Gastrocnemius medialis (tissue), 4 donors: ENCODE measurements at places on chromosomes 4 and X.

- DNase-seq = no peak
Observed at GRCh38 chr4:37908488-37909331, 17.8 kb downstream of the TBC1D1 start.

- no peak for DNase-seq
Observed at GRCh38 chr4:386708-387105, 49.1 kb downstream of the ZNF141 start.

GRCh38 chr4:185999207-185999606 lies 69.7 kb upstream of the TLR3 start:
- no peak for DNase-seq

DNA sequence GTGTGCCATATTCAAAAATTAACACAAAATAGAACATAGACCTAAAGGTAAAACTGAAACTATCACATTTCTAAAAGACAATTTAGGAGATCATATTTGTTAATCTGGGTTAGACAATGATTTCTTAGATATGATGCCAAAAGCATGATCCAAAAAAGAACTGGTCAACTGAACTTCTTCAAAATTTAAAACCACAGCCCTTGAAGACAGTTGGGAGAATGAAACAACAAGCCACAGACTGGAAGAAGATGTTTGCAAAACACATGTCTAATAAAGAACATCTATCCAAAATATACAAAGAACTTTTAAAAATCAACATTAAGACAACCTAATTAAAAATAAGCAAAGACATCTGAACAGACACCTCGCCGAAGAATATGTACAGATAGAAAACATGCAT lies 19.5 kb downstream of the COMMD8 start:
- no peak for DNase-seq

- no peak for DNase-seq
Observed at GRCh38 chr4:33357121-33357520, 2637.0 kb downstream of the PCDH7 start.

DNA sequence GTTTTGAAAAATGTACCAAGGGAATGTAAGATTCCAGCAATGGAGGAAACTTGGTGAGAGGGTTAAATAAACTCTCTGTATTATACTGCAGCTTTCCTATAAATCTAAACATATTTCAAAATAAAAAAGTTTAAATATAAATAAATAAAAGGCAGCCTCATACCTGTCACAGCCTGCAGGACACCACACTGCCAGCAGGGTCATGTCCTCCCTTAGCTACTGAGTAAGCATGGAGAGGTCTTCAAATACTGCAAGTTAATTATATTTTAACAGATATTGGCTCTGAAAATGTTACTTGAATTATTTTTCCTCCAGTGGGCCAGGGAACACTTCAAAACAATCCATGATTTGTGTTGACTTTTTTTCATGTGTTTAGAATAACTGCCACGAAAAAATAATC lies 852.8 kb upstream of the PCDH7 start:
- DNase-seq = no peak

DNA sequence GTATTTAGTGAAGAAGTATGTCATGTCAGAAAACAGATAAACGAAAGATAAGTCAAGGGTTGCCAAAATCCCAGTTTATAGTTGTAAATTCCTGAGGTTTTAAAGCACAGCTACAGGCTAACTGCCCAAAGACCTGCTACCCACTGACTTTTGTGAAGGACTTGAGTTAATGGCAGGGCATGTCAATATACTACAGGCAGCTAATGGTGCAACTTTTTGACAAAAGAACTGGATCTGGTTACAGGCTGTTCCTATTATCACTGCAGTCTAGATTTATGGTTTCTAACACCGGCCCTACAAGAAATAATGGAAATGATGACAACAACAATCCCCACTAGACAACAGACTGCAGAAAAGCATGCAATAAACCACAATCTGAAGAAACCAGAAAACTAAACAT lies 6.4 kb downstream of the SCML2 start:
- no peak for DNase-seq

GRCh38 chrX:107978707-107979307 lies 3.4 kb downstream of the TEX13B start:
- no peak for DNase-seq

DNA sequence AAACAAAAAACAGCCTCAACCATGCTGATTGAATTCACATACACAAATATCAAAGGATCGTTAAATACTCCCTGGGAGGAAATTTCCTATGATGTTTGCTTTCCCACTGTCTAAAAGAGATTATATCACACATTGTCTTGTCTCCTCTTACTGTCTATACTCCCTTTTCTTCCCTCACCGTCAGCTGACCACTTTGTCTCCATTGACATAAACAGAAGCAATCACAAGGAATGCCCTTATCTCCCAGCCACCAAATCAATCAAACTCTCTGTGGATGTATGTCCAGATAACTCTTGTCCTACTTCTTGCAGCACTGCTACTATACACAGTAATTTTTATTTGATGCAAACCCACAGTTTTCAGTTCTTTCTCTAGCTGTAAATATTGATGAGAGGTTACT lies 12.2 kb upstream of the NUDT9 start:
- DNase-seq = no peak

DNA sequence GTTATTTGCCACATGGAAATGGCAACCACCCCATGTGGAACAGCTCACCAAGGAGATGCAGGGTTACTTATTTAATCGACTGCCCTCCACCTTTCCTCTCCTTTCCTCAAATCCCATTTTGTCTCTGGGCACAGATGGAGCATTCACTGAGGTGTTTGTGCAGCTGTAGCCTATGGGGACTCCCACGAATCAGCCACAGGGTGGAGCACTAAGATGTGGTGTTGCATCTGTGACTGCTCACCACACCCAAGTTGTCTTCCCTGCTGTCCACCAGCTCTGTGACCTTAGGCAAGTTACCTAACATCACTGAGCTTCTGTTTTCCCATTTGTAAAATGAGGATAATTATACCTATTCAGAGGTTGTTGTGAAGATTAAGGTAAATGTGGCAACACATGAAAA lies 252.4 kb upstream of the CPEB2 start:
- DNase-seq = no peak

DNA sequence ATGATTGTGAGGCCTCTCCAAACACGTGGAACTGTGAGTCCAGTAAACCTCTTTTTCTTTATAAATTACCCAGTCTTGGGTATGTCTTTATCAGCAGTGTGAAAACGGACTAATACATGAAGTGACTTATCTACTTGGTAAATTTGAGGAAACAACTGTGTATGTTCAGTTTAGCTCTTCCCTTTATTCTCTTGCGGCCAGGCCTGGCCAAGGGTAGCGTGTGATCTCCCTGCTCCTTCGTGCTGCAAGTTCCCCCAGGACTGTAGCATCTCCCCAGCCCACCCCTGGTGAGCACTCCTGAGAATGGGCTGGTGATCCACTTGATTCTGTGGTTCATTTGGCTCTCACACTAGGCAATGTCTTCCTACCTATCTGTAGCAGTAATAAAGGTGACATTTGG lies 53.2 kb upstream of the CHRNA9 start:
- DNase-seq = no peak

DNA sequence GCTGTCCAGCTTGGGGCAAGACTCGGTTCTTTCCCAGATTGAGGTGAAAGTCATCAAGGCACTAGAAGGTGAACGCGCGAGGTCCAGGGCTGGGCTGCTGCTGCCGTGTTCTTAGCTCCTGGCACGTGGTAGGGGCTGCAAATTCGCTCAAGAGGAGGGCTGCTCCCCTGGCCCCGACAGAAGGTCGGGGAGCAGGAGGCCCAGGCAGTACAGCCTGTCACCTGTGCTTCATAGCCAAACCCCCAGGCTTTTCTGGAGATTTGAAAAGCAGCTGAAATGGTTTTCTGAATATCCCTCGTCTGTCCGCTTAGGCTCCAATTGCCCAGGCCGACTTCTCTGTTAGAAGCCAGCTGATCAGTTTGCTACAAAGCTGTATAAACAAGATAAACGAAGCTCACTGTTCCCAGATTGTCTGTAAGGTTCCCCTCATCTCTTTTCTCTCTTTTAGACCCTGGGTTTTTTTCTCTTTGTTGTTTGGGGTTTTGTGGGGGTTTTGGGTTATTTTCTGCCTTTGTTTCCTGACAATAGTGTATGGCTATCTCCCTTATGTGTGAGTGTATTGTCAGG lies 60.0 kb upstream of the STX18 start:
- no peak for DNase-seq
